ENCODE measurements at places on chromosomes 3 and 15.

DNA sequence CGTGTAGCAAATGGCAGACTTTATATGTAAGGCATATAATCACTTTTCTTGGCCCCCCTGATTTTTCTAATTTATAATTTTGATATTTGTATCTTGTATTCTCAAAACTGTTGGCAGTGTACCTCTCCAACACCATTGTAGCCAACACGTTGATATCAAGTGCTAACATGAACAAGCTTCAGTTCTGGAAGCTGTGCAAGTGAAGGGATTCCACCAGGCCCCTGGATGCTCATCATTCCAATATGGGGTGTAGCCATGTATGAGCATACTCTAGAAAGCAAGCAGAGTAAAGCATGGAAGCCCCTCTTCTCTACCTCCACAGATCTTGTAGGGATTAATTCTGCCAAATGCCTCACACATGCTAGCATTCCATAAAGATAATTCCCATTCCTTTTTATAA lies 211.3 kb downstream of the MYRIP start:
- DNase-seq, result no peak

GRCh38 chr3:21795921-21796320 lies 44.9 kb upstream of the ZNF385D start:
- no peak for DNase-seq

DNA sequence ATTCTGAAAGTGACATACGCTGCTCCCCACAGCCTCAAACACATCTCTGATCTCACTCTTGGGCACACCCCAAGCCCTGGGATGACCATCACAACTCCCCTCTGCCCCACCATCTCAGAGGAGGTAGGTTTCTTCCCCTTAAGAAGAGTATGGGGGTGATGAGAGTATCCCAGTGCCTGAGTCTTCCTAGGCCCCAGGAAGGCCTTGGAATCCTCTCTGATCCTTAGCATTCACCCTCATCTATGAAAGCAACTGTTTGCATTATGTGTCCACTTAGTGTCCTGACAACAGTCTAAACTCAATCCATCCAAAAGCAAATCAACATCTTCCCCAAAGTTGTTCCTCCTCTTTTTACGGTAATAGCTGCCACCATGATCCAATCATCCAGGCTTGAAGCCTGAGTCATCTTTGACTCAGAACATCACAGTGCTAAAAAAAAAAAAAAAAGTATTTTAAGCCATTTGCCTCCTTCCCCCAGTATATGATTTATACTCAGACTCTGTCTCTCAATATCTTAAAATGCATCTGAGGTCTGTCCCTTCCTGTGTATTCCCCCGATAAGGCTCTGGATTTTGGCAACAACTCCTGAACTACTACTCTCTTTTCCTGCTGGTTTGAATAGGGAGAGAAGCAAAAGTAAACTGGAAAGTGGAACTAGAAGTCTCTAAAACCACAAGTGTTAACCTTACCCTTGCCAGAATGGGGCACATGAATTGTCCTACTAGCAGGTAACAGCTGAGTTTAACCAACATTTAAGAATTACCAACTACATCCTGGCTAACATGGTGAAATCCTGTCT lies 22.5 kb downstream of the POPDC2 start:
- no peak for DNase-seq

DNA sequence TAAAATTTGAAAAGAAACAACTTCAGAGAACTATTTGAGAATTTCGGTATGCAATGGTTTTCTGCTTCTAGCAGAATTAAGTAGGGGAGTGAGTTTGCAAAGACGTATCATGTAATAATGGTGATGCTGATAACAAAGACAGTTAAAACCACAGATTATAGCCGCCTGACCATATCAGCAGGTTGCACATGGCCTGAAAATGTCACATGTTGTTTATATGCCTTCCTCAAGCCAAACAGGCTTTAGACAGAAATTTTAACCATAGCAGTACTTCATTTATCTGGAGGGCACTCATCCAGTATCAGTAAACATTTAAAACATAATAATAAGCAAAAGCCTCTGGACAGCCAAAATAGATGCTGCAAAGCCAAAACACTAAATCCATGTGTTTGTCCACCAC lies 131.7 kb downstream of the RYR3 start:
- DNase-seq, result no peak
